ENCODE measurements at places on chromosomes 2 and 18.

- DNase-seq = no peak
These were observed 804.5 kb downstream of the TDRD15 start for GRCh38 chr2:21928292-21928691.

- DNase-seq = no peak
These were observed 21.9 kb downstream of the EHBP1 start for GRCh38 chr2:62727259-62727867.

DNA sequence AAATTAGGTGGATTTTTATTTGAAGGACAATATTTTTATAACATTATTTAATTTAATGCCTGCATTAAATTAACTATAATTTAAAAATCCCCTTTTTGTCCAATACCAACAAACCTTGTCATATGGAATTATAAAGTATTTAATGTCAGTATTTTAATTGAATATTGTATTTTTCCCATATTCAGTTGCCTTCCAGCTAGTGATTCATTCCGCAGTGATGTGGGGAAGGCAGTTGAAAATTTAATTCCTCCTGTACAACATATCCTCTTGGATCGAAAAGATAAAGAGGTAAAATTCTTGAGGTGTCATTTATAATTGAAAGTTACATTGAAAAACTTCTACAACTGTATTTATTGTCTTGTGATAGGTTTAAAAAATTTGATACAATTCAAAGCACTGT is 40.4 kb downstream of the WDR7 start:
- DNase-seq = no peak

DNA sequence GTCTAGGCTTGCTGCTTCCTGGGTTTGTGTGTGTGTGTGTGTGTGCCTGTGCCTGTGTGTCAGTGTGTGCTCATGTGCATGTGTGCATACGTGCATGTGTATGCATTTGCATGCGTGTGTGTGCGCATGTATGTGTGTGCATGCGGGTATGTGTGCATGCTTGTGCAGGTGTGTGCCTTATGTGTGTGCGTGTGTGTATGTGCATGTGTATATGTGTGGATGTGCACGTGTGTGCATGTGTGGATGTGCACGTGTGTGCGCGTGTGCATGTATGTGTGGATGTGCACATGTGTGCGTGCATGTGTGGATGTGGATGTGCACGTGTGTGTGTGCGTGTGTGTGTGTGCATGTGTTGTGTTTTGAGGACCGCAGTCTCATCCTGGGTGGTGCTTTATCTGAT is 42.8 kb downstream of the LPIN1 start:
- no peak for DNase-seq

DNA sequence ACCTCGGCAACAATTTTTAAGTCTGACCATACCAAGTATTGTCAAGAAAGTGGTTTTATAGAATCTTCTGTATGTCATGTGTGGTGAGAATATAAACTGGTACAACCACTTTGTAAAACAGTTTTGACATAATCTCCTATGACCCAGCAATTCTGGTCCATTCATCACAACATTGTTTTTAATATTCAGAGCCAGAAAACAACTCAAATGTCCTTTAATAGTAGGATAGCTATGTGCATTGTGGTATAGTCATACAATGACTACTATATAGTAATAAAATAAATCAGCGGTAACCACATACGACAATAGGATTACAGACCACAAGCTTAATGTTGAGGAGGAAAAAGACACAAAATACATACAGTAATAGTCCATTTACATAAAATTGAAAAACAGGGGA is 175.2 kb upstream of the SPATS2L start:
- no peak for DNase-seq

GRCh38 chr2:231184319-231184718 is 14.1 kb upstream of the ARMC9 start:
- DNase-seq = no peak

DNA sequence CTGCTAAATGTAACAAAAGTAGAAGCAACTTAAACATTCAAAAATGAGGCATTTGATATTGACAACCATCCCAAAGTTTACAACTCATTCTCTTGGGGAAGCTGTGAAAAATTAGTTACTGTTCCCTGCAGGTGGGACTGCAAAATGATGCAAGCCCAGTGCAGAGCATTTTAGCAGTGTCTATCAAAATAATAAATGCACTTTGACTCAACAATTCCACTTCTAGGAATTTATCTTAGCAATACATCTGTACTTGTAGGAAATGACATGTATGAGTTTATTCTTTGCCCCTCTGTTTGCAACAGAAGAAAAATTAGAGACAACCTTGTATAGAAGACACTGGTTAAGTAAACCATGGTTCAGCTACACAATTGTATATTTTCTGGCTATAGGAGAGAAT is 48.0 kb upstream of the TLK1 start:
- no peak for DNase-seq

DNA sequence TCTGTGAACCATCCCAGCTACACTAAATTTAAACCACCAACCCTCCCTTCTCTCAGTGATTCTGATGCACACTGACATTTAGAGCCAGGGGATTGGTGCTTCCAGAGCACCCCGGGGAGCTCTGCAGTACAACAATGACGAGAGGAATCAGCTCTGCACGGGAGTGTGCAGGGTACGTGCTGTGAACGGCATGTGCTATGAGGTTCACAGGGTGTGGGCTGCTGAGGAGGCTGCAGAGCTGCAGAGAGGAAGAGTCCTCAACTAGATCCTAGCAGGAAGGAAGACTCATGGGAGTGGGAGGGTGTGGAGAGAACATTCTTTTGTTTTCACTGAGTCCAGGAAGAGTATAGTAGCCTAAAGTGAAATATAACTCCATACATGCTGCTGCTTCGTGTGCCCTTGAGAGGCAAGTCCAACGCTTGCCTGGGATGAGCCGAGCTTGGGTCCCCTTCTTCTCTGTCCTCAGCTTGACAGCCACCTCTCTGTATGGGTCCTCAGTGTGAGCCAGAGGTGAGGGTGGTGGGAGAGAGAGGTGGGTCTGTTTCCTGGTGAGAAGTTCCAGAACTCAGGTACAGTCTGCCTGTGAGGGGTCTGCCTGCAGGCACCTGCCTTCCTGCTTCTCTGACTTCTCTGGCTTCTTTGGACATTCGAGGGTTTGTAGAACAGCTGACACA is 118.8 kb downstream of the CTIF start:
- no peak for DNase-seq
